ENCODE measurements at places on chromosomes 6 and 20. TPM values are rescaled to one million over a fixed set of nuclear protein-coding genes. Genes with fewer than 3 reads are reported as not detected.

RAMACL gene
- 3.2 TPM for total RNA-seq

DNA sequence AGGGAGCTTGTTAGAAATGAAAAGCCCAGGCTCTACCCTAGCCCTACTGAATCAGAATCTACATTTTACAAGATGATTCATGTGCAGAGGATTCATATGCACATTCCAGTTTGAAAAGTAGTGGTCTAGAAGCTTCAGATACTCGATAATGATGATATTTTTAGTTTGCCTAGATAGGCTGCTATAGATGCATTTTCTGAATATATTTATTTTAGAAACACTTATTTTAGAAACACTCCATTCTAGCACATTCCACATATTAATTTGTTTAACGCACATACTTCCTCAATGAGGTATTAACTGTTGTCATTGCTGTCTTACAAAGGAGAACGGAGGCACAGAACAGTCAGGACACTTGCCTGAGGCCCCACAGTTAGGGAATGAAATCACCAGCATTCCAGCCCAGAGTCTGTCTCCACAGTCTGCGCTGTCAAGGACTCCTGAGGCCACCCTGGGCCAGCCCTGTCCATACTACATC lies 64.4 kb downstream of the SNAP25 start:
- DNase-seq, result no peak

DNA sequence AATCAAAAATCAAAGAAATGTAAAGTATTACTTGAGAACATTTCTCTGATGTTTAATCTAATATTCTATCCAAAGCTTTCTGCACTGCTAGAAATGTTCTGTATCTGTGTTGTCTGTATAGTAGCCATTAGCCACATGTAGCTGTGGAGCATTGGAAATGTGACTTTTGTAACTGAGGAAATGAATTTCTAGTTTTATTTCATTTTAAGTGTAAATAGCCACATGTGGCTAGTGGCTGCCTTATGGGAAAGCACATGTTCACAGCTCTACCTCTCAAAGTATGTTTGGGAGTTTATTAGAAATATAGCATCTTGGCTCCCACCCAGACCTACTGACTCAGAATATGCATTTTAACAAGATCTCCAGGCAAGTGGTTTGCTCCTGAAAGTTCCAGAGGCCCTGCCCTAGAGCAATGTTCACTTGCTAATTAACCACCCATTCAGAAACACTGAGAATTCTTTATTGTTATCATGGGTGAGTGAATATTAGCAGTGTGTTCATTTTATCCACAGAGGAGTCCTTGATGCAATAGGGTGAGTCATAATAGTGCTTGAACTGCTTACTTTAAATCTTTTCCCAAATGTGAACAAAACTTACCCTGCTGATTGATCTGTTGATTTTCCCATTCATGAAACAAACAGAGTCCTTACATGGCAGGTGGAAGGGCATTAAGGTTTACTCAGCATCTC lies 282.7 kb downstream of the PLCB1 start:
- DNase-seq, result no peak

DNA sequence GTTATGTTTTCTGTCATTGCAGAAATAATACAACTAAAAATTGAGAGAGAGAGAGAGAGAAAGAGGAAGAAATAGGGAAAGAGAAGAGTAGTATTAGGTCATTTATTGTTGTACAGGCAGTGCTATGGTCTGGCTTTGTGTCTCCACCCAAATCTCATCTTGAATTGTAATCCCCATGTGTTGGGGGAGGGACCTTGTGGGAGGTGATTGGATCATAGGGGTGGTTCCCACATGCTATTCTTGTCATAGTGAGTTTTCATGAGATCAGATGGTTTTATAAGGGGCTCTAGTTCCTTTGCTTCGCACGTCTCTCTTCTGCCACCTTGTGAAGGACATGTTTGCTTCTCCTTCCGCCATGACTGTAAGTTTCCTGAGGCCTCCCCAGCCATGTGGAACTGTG lies 677.4 kb upstream of the CHD6 start:
- DNase-seq, result no peak

GRCh38 chr20:24911461-24911860 lies 37.6 kb upstream of the CST7 start:
- peak; percentile 35 for DNase-seq

POLR1H gene
- 21.1 TPM for total RNA-seq

- DNase-seq, result peak; percentile 60
Observed at GRCh38 chr20:1012359-1013168, 10.5 kb upstream of the RSPO4 start.

DNA sequence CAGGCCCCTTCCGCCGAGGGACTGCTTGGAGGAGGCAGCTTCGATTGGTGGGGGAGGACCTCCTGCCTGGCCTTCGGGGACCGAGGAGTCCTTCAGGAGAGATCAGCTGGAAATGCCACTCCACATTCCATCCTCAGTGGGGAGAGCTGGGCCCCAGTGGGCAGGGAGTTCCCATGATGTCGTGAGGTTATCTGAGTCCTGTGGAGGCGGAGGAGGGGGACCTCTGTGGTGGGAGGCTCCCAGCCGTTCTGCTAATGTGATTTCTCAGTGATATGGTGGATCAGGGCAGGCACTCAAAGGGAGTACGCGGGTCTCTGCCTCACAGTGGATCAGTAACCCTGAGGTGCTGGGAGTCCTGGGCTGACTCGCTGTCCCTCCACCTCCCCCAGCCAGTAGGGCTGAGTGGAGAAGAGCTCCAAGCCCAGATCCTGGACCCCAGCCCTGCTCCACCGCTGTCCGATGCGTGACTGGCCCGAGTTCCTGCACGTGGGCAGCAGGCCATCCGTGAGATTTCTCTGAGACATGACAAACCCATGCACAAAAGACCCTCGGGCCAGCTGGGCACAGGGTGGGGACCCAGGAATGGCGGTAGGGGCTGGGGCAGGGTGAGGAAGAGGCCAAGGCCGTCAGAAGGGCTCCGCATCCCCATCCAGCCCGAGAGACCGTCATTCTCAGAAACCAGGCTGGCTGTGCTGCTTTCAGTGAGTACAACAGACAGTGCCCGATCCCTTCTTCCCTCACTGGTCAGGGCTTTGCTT lies 195.8 kb downstream of the TAF4 start:
- DNase-seq, result no peak

DNA sequence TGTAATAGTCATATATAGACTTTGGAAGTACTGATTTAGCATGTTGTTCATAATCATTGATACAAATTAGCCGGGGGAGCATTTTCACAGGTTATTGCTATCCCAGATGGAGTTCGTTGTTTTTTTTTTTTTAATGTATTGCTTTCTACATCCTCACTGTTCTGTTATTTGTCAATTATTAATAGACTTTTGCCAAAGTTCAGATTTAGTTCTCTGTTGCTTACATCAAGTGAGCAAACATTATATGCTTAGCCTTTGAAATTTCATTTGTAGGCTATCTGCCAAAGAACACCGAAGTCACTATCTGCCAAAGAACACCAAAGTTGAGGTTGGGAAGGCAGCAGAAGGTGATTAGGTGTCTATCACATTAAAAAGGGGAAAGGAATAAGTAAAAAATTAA lies at the start of gene HAO1:
Gene HAO1, minus strand, starts transcription at position 118 of the 400 bp plus-strand sequence. Its CDS starts 36 bp downstream, at position 82.
- DNase-seq, result no peak

ACTL10 gene
- 0.93 TPM for total RNA-seq

GRCh38 chr6:31880616-31881015 lies 1.8 kb upstream of the SLC44A4 start:
- no peak for DNase-seq

Measured in mesenteric fat pad (tissue), 1 donor.